ENCODE measurements at places on chromosomes 3 and 15. TPM values are rescaled to one million over a fixed set of nuclear protein-coding genes. Genes with fewer than 3 reads are reported as not detected.

Gene AADAC
- not detected for total RNA-seq

Gene MAGEL2
- 0.20 TPM for total RNA-seq

Gene PATL2
- 0.87 TPM for total RNA-seq

Gene ADAMTS17
- total RNA-seq = 4.2 TPM

Gene PLAAT1
- not detected for total RNA-seq

Gene P2RY13
- total RNA-seq = 3.1 TPM

Gene SPATA16
- total RNA-seq = not detected

Gene SLC28A2
- not detected for total RNA-seq

Gene PLXNB1
- 216 TPM for total RNA-seq

Gene DMXL2
- total RNA-seq = 43.7 TPM

Gene MYEF2
- total RNA-seq = 59.0 TPM

Gene ERC2
- not detected for total RNA-seq

Gene OXNAD1
- 14.3 TPM for total RNA-seq

Gene PLA2G4E
- not detected for total RNA-seq

Gene CSPG4
- 101 TPM for total RNA-seq

Gene GABPB1
- total RNA-seq = 13.3 TPM

Gene ECE2
- total RNA-seq = not detected

Gene IGDCC3
- total RNA-seq = not detected

Gene STIMATE
- total RNA-seq = 82.3 TPM

Gene MDFIC2
- total RNA-seq = not detected

Gene GOLGA8S
- total RNA-seq = not detected

Gene GREM1
- not detected for total RNA-seq

Gene FURIN
- 71.1 TPM for total RNA-seq

Gene PLA2G4D
- total RNA-seq = not detected

Gene SCN5A
- total RNA-seq = 0.44 TPM

Gene LSMEM2
- 2.8 TPM for total RNA-seq

Gene KCTD6
- 19.4 TPM for total RNA-seq

Gene XCR1
- not detected for total RNA-seq

Gene ASB7
- total RNA-seq = 12.3 TPM

Gene STRIT1
- total RNA-seq = not detected

Gene REC114
- not detected for total RNA-seq

Gene CILP
- 41.5 TPM for total RNA-seq

Gene GYG1
- total RNA-seq = 67.5 TPM

Gene CTDSPL
- total RNA-seq = 87.0 TPM

Gene TMCO5A
- not detected for total RNA-seq

Gene UROC1
- not detected for total RNA-seq

Gene PLS1
- 3.6 TPM for total RNA-seq

Measured in tibial nerve (tissue), 4 donors.